ENCODE measurements at places on chromosomes 6 and 20.

DNA sequence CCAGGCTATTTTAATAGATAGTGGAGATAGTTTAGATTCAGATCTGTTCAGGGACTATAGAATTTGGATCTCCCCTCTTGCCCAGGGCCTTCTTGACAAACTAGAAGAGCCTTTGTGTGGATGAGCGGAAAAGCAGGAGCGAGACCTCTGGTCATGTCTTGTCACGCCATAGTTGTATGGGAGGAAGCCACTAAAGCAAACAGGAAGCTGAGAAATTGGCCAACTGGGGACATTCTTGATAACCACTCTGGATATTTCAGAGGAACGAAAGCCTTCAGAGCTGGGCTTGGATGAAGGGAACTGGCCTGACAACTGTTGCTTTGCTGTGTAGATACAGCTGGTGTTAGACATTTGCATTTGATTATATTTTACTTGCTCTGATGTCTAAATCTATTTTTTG lies 54.1 kb upstream of the EXOC2 start:
- DNase-seq, result no peak

DNA sequence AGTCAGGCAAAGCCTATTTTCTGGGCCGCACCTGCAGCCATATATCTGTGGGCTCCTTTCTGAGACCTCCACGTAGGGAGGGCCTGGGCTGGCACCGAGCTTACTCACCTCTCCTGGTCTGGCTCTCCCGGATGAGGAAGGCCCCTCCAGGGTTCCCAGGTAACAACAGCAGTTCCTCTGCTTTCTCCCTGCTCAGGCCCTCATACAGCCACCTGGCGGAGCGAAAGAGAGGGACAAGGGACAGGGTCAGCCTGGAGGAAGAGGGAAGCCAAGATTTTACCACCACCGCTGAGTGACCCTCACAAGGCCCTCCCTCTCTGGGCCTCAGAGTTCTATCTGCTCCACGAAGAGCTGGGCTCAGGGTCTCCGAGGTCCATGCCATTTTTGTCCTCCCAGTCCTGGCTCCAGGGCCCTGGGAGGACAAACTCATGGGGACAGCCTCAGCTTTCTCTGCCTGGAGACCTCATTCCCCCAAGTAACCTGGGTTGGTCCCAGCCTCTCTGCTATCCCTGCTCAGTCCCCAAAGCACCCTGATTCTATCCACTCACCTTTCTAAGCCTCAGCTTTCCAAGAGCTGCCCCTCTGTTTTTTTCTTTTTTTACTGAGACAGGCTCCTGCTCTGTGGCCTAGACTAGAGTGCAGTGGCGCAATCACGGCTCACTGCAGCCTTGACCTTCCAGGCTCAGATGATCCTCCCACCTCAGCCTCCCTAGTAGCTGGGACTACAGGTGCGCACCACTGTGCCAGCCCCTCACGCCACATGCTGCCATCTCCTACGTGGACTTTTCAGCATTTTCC lies 13.3 kb downstream of the SLA2 start:
- DNase-seq, result no peak

GRCh38 chr6:158775832-158776231 lies 43.3 kb downstream of the EZR start:
- DNase-seq, result no peak

DNA sequence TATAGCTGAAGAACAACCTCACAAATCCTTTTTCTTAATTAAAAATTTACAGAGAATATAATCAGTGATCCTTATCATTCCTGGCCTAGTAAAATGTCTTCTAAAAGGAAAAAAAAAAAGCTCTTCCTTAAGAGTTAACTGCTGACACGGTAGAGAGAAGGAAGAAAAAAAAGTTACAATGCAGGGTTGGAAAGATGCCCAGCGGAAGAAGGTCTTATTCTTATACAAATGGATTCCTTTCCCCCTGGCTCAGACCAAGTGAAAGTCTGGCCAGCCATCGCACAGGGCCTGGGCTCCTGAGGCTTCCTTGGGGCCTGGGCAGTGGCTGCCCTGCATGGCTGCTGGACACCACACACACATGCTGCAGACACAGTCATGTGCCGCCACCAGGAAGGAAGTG lies 688.6 kb downstream of the TENT5A start:
- no peak for DNase-seq

- DNase-seq, result no peak
Observed at GRCh38 chr6:128507337-128508310, 12.8 kb downstream of the PTPRK start.

DNA sequence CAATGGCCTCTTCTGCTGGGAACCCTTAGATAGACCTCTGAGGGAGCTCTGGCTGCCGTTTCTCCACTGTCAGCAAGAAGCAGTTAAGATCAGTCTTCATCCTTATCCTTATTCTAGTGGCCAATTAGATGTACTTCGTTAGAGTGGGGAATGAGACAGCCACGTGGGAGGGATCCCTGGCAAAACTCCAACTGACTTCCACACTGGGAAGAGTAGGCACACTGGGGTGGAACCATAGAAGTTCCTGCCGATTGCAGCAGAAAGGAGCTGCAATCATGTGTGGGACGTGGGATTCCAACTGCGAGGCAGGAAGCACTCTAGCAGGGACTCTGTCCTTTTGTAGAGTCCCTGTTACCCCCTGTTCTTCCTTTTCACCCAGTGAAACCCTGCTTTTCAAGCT lies 226.3 kb upstream of the RGS17 start:
- DNase-seq, result no peak

DNA sequence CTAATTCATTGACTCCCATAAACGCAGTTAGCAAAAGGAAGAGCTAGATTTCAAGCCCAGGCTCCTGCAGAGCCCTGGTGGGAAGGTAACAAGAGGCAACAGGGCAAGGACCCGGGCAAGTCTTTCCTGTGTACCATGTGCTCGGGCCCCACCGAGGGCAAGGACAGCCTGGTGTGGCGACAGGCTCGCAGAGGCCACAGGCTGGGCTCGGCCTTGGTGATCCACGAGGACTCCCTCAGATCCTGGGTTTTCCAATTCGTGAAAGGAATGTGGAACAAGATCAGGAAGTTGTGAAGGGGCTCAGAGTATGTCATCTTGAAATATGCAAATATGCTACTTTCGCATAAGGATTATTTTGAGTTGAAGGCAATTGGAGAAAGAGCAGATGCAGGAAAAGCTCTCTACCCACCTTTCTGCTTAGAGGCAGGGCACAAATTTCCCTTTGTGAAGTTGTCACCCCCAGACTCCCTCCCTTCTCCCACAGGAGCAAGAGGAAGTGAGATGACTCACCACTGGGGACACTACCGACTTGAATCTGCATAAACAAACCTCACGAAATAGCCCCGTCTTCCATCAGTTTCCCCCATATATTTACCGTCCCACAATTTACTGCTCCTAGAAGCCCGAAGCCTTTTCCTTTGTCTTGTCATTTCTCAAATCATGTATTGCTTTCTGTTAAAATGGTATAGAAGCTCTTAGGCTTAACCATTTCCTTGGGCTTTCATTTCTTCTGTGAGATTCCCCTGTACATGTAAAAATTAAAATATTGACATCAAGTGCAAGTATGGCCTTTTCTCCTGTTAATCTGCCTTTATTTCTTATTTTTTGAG lies 79.0 kb downstream of the PSMG4 start:
- DNase-seq, result no peak

DNA sequence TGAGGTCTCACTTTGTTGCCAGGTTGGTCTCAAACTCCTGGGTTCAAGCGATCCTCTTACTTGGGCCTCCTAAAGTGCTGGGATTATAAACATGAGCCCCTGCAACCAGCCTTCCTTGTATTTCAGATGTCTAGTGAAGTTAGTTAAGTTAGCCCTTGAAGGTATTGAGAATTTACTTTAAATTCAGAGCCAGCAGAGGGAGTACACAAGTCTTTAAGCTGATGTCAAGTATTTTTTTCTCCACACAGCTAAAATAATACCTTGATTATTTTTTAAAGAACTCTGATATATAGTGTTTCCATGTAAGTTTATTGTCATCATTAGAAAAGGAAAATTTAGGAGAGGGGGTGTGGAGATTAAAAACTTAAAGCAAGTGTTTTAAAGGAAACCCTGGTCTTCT lies 9.8 kb downstream of the FOXO3 start:
- no peak for DNase-seq

DNA sequence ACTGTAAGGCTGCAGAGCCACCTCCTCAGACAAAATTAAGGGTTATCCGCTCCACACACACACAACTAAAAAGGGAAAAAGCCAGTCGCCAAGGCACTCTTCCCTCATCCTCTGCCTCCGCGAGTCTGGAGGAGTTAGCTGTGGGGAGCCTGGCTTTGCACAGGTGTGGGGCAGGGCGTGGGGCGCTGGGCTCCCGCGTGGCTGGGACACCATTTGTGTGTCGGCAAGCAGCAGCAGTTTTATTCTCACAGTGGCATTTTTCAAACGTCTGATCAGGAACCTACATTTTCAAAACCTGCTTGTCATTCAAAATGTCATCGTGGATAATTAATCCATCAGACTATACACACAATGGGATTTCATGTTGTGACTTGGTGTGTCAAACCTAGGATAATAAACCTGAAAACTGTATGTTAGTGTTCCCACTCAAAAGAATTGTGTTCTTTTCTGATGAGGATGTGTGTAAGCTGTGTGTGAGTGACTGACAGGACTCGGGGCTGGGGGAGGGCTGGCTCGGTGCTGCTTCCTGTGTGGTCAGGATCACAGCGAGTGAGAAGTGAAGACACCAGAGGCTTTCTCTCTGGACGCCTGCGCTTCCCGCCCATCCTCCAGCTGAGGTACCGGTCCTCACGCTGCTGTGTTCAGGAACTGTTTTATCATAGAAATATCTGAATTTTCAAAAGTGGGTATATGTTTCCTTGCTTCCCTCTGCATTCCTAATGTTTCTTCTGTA lies 83.1 kb downstream of the IRF4 start:
- no peak for DNase-seq

GRCh38 chr6:1700278-1700967 lies 90.7 kb downstream of the FOXC1 start:
- no peak for DNase-seq

DNA sequence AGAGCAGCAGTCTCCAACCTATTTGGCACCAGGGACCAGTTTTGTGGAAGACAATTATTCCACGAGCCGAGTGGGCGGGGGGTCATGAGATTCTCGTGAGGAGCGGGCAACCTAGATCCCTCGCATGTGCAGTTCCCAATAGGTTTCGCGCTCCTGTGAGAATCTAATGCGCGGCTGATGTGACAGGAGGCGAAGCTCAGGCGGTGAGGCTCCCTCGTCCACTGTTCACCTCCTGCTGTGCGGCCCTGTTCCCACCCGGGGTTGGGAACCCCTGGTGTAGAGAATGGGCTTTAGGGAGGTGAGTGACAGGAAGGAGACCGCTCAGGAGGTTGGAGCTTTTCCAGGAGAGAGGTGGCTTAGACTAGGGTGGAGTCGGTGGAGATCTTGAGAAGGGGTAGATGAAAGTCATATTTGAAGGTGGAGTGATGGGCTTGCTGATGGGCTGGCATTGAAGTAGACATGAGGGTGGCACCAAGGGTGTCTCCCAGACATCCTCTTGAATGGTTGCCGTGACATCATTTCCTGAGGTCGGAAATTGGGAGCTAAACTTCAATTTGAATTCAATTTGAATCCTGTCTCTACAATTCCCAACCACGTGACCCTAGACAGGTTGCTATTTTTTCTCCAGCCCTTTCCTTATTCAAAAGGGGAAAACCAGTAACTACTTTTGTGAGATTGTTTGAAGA lies 1.5 kb upstream of the RAD21L1 start:
- no peak for DNase-seq

- DNase-seq, result peak; percentile 70
Observed at GRCh38 chr6:148559848-148560433, 186.9 kb upstream of the UST start.

Data from nucleus accumbens (tissue), 56 donors.